ENCODE measurements at places on chromosomes 5 and 9.

DNA sequence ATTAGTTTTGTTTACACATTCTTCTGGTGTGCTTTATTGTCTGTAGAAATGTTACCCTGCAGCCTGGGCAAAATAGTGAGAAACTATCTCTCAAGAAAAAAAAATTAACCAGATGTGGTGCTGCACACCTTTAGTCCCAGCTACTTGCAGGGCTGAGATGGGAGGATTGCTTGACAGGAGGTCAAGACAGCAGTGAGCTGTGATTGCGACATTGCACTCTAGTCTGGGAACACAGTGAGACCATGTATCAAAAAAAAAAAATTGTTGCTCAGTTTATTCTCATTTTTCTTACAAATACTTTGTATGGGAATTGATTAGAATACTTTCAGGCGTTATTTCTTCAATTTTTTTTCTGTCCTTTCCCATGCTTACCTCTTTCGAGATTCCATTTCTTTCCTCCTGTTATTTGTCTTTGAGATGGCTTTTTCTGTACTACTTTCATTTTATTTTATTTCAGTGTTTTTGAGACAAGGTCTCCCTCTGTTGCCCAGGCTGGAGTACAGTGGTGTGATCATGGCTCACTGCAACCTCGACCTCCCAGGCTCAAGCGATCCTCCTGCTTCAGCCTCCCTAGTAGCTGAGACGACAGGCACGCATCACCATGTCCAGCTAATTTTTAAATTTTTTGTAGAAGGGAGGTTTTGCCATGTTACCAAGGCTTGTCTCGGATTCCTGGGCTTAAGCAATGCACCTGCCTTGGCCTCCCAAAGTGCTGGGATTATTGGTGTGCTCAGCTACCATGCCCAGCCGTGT is 24.9 kb downstream of the TENT2 start:
- peaks cover 47% of the 10 kb centered on the region for H3K36me3 ChIP-seq
- H3K27ac ChIP-seq = no peak overlapping the region
- no peak for DNase-seq
- peaks cover 6% of the 10 kb centered on the region for H3K4me1 ChIP-seq

DNA sequence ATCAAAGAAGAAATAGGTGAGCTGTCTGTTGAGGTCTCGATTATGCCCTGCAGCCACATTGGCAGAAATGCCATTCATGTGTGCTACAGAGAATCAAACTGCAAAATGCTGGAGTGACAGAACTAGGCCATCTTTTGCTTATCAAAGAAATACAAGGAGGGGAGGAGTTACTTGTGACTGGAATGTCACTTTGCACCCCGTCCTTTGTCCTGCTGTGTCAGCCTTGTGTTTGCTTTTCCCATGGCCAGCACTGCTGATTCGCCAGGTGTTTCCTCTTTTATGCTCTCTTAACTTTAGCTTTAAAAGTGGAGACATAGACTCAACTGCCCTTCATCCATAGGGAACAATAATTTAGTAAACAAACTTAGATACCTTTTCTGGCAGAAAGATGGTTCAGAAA is 54.3 kb downstream of the SLC46A2 start:
- H3K4me1 ChIP-seq = peaks cover 47% of the 10 kb centered on the region
- no peak overlapping the region for H3K27ac ChIP-seq
- peaks cover 8% of the 10 kb centered on the region for H3K36me3 ChIP-seq
- no peak for DNase-seq

- no peak overlapping the region for H3K4me3 ChIP-seq
- H3K36me3 ChIP-seq = no peaks in the 10 kb centered on the region
- H3K4me1 ChIP-seq = no peaks in the 10 kb centered on the region
- H3K27me3 ChIP-seq = no peaks in the 10 kb centered on the region
- H3K27ac ChIP-seq = no peak overlapping the region
These were observed 8.7 kb downstream of the SHROOM1 start for GRCh38 chr5:132821791-132822190.

DNA sequence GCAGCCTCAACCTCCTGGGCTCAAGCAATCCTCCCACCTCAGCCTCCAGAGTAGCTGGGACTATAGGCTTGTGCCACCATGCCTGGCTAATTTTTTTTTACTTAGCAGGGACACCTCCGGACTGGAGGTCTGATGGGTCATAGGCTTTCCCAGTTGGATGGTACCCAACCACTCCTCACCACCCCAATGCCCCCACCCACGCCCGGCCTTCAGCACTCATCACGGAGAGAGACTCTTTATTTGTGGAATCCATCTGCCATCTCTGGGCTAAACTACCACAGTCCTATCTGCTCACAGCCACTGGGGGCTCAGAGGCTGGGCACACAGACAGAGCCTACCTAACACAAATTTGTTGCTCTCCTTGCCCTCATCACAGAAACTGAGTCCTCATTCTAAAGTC is 58.3 kb upstream of the STXBP1 start:
- H3K27me3 ChIP-seq = no peaks in the 10 kb centered on the region
- no peak overlapping the region for H3K27ac ChIP-seq
- H3K4me3 ChIP-seq = no peak overlapping the region
- DNase-seq = no peak
- H3K4me1 ChIP-seq = no peaks in the 10 kb centered on the region

- no peak overlapping the region for H3K4me3 ChIP-seq
- H3K27ac ChIP-seq = no peak overlapping the region
- H3K36me3 ChIP-seq = no peaks in the 10 kb centered on the region
These were observed 4.6 kb upstream of the SLC6A7 start for GRCh38 chr5:150184990-150185912.

DNA sequence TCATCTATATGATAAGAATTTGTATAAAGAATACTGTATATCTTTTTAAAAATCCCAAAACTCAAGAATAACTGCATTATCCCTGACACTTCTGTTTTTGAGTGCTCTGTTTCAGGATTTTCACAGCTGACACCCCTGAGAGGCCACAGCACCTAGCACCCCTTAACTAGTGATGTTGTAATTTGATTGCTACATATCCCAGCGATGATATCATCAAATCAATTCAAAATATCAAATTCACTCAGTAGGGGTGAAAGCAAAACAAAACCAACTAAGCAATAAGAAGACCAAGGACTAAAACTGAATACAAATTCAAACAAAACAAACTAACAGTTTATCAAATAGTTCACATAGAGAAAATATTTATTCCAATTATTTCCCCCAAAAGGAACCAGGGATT is 184.3 kb downstream of the MCTP1 start:
- no peak overlapping the region for H3K4me3 ChIP-seq
- no peaks in the 10 kb centered on the region for H3K36me3 ChIP-seq
- H3K27ac ChIP-seq = no peak overlapping the region
- no peak for DNase-seq
- H3K4me1 ChIP-seq = no peaks in the 10 kb centered on the region

DNA sequence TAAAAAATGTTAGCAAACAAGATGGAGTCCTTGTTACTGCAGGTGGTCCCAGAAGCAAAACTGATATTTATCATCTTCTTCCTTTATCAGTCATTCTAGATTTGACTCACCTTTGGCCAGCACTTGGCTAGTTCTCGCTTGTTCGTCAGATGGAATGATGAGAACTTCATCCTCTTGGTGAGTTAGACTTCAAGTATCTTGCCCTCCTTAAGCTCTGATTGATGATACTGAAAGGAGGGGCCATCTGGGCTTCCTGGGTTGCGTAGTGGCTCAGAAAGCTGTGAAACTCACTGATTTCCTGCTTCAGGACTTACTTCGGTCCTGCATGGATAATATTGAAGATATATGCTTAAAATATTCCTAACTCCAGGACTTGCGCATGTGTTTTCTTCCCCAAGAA is 1248.2 kb upstream of the CDH9 start:
- no peaks in the 10 kb centered on the region for H3K27me3 ChIP-seq
- H3K4me1 ChIP-seq = no peaks in the 10 kb centered on the region
- no peak overlapping the region for H3K27ac ChIP-seq
- no peaks in the 10 kb centered on the region for H3K36me3 ChIP-seq
- no peak for DNase-seq
